SK-N-SH (cell line): ENCODE measurements at places on chromosomes 3 and 15. TPM values are rescaled to one million over a fixed set of nuclear protein-coding genes. Genes with fewer than 3 reads are reported as not detected.

GRCh38 chr15:58074452-58074851, 8.9 kb upstream of the ALDH1A2 start:
- no peak for DNase-seq
- H3K4me1 ChIP-seq = no peaks in the 10 kb centered on the region
- no peak overlapping the region for H3K4me3 ChIP-seq
- H3K36me3 ChIP-seq = no peaks in the 10 kb centered on the region

GOLGA8T gene
- 0.06 TPM in 1 of 2 replicates, not detected in the other for polyA plus RNA-seq

CLDN16 gene
- polyA plus RNA-seq = 0.02 TPM in 2 replicates

DNA sequence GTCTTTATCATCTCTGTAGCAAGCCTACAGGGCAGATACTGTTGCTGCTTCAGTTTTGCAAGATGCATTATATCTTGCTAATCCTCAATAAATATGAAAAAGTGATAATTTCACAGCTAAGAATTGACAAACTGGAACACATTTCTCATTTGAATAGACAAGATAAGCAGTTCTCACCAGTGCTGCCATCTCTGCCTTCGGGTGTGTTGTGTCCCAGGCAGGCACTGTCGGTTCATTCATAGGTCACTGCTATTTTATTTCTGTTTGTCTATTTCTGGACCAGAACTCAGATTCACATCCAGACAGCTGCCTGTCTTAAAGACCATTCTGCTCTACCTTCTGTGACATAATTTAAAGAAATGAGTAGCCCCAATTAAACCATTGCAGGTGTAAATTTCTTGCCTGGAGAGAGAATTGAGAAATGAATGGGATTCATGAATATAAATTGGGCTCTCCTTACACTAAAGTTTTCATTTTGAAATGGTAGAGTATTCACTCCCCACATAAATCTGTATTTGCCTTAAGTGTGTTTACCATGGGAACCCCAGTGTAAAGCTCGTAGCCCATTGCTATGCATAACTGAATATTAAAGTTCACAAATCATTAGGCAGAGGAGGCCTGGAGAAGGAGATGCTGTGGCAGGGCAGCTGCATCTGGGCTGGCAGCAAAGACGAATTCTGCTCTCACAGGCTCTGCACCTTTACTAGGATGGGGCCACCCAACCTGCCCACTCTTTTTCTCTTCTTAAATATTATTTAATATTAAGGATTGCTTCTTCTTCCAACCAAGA, 149.9 kb downstream of the ARPP21 start:
- H3K36me3 ChIP-seq = no peaks in the 10 kb centered on the region
- no peak overlapping the region for H3K4me3 ChIP-seq
- no peaks in the 10 kb centered on the region for H3K27me3 ChIP-seq
- peak overlapping the region; percentile 90 for H3K27ac ChIP-seq
- DNase-seq = peak; percentile 30

- H3K4me1 ChIP-seq = no peaks in the 10 kb centered on the region; the same call in 1 of the 2 replicates
- no peaks in the 10 kb centered on the region; the same call in 1 of the 2 replicates for H3K27me3 ChIP-seq
- no peak for DNase-seq
- peak overlapping the region; percentile 62 for H3K4me3 ChIP-seq
- H3K36me3 ChIP-seq = no peaks in the 10 kb centered on the region
Measured at GRCh38 chr15:60128000-60128376, 123.9 kb downstream of the FOXB1 start.

- no peak overlapping the region for H3K4me3 ChIP-seq
- H3K36me3 ChIP-seq = no peaks in the 10 kb centered on the region
- DNase-seq = no peak
- no peaks in the 10 kb centered on the region for H3K4me1 ChIP-seq
- H3K27me3 ChIP-seq = no peaks in the 10 kb centered on the region
- H3K27ac ChIP-seq = no peak overlapping the region
Measured at GRCh38 chr3:55584030-55584429, 96.9 kb upstream of the WNT5A start.

SLC6A20 gene
- not detected in 2 replicates for polyA plus RNA-seq

FEZF2 gene
- not detected in 2 replicates for polyA plus RNA-seq

- H3K27ac ChIP-seq = no peak overlapping the region
- DNase-seq = no peak
- no peaks in the 10 kb centered on the region for H3K36me3 ChIP-seq
- H3K4me1 ChIP-seq = no peaks in the 10 kb centered on the region
Measured at GRCh38 chr3:40677321-40677720, 152.6 kb downstream of the ZNF621 start.

DNA sequence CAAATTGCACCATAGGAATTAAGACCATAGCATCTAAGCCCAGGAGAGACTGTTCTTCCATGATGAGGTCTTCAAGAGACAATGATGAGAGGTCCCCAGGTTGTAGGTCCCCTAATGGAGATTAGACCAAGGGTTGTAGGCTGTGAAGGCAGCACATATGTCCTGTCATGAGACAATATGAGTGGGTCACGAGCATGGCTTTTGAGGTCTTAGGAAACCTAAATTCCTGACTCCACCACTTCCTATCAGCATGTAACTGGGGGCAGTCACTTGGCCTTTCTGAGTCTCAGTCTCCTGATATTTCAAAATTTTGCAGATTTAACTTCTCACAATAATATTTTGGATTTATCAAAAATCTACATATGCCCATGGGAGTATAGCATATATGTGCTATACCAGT, 31.3 kb downstream of the STAC start:
- no peaks in the 10 kb centered on the region for H3K4me1 ChIP-seq
- H3K27ac ChIP-seq = no peak overlapping the region
- no peak for DNase-seq
- no peak overlapping the region for H3K4me3 ChIP-seq
- peaks cover 31% of the 10 kb centered on the region for H3K36me3 ChIP-seq

ST3GAL6 gene
- polyA plus RNA-seq = 16.3 and 17.9 TPM in 2 replicates

GRCh38 chr3:152113413-152113812, 155.3 kb upstream of the MBNL1 start:
- no peak overlapping the region for H3K4me3 ChIP-seq
- no peaks in the 10 kb centered on the region for H3K4me1 ChIP-seq
- H3K36me3 ChIP-seq = no peaks in the 10 kb centered on the region
- H3K27me3 ChIP-seq = no peaks in the 10 kb centered on the region

GRCh38 chr3:170603770-170604510, 18.1 kb upstream of the SLC7A14 start:
- H3K36me3 ChIP-seq = no peaks in the 10 kb centered on the region
- no peak for DNase-seq
- H3K27ac ChIP-seq = no peak overlapping the region
- no peaks in the 10 kb centered on the region for H3K4me1 ChIP-seq
- no peaks in the 10 kb centered on the region for H3K27me3 ChIP-seq

DNA sequence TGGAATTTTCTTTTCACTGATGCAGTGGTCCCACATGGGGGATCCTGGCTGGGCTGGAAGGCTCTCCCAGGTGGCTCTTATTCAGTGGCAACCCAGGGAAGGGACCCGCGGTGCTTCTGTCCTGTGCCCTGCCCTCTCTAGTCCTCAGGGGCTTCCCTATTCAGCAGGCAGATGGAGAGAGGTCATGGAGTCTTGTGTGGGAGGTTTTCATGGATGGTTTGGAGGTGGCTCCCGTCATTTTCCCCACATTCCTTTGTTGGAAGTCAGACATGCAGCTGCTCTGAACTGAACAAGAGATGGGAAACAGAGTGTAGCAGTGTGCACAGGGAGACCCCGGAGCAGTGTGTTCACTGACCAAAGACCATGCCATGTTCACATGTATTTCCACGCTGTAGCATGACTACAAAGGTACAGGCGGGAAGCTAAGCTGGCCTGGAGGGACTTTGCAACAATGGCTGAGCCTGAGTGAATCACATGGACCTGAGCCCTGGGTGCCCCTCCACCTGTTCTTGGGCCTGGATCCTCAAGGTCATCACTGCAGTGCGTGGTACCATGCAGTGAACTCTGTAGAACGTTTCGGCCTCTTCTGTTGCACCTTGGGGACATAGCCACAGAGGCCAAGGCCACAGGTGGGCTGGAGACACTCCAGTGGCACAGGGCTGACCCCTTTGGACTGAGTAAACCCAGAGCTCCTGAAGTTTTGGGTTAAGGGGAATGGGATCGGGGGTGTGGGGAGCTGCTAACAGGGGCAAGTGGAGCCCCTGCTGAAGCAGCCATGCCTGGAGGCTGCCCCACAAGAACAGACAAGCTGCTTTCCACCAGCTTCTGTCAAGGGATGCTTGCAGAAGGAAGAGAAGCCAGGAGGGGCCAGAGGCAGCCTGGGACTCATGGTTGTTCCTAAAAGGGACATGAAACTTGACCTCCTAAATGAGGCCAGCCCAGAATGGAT, 123.0 kb downstream of the ASB7 start:
- no peaks in the 10 kb centered on the region for H3K36me3 ChIP-seq
- H3K4me3 ChIP-seq = no peak overlapping the region
- H3K27ac ChIP-seq = peak overlapping the region; percentile 34; the same call in 1 of the 2 replicates

- no peak overlapping the region for H3K27ac ChIP-seq
- no peaks in the 10 kb centered on the region for H3K27me3 ChIP-seq
Measured at GRCh38 chr3:29374226-29374625, 93.4 kb downstream of the RBMS3 start.

ESYT3 gene
- polyA plus RNA-seq = 0.24 and 0.33 TPM in 2 replicates

FAM107A gene
- polyA plus RNA-seq = 0.02 TPM in 1 of 2 replicates, not detected in the other

GRCh38 chr3:65939801-65940246, 98.9 kb downstream of the MAGI1 start:
- H3K27ac ChIP-seq = no peak overlapping the region
- no peak overlapping the region for H3K4me3 ChIP-seq
- DNase-seq = no peak
- no peaks in the 10 kb centered on the region for H3K4me1 ChIP-seq

DNA sequence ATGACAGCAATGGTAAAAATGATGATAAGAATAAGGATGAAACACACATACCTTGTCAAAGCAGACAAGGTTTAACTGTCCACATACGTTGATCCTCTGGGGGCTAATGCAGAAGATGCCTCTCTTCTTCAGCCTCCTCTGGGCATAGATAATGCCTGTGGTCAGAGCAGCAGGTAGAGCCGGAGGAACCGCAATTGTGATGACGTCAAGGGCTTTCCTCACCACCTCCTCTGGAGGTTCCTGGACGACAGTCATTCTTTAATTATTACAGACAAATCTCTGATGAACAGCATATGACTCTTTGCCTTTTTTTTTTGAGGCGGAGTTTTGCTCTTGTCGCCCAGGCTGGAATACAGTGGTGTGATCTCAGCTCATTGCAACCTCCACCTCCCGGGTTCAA, 86.3 kb upstream of the ATP13A5 start:
- H3K27me3 ChIP-seq = no peaks in the 10 kb centered on the region; the same call in none of the 2 replicates
- H3K27ac ChIP-seq = no peak overlapping the region
- no peak overlapping the region for H3K4me3 ChIP-seq
- DNase-seq = no peak
- H3K36me3 ChIP-seq = no peaks in the 10 kb centered on the region

DNA sequence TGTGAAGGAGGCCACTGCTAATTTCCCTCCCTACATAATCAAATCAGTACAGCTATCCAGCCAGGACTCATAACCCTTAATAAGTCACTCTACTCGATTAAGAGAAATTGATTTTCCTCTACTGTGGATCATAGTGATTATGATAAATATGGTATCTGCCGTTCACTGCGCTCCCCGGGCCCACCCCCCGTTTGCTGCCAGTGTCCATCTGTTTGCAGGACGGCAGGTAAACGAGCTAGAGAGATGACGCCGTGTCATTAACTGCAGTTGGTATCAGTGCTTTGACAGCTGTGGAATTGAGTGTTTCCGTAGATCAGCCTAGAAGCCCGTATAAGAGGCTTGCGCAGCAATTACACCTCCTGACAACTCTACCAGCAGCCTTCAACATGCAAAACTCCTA, 94.9 kb downstream of the ROBO2 start:
- no peak for DNase-seq
- no peaks in the 10 kb centered on the region for H3K36me3 ChIP-seq
- H3K27me3 ChIP-seq = no peaks in the 10 kb centered on the region
- H3K4me1 ChIP-seq = no peaks in the 10 kb centered on the region; the same call in none of the 2 replicates

DNA sequence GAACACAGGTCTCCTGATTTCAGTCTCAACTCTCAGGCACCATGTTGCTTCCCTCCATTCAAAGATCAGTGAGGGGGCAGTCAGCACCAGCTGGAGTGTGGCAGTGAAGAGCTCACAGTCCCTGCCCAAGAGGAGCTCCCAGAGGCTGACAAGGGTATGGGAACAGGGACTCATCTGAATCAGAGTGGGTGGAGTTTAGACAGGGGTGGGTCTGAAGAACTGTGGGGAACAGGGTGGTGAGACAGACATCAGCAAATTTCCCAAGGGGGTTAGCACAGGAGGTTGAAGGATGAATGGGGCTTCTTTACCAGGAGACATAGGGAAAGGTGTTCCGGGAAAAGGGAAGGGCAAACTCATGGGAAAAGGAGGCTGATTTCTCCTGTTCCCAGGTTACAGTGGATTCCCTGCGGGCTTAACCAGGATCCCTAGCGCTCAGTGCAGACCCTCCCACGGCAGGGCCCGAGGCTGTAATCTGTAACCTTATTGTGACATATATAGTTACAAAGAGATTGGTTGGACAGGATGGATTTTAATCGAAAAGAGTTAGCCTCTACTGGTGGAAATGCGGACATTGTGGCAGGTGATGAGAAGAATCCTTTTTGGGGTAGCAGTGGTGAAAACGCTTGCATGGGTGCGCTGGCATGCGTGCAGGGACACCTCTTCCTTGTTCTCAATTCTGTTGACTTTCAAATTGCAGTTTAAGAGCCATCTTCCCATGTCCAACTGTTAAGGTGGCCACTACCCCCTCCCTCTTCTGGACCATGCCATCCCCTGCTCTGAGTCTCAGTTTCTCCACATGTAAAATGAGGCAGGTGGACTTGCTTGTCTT, 160.3 kb downstream of the SMAD6 start:
- H3K36me3 ChIP-seq = no peaks in the 10 kb centered on the region
- no peak overlapping the region for H3K4me3 ChIP-seq
- peaks cover 13% of the 10 kb centered on the region for H3K4me1 ChIP-seq
- H3K27ac ChIP-seq = no peak overlapping the region
- no peaks in the 10 kb centered on the region for H3K27me3 ChIP-seq

GRCh38 chr3:186969607-186970006, 39.3 kb downstream of the ST6GAL1 start:
- no peaks in the 10 kb centered on the region for H3K36me3 ChIP-seq
- no peak overlapping the region for H3K4me3 ChIP-seq
- no peak overlapping the region for H3K27ac ChIP-seq
- H3K27me3 ChIP-seq = no peaks in the 10 kb centered on the region
- H3K4me1 ChIP-seq = no peaks in the 10 kb centered on the region

PRR23E gene
- not detected in 2 replicates for polyA plus RNA-seq

GRCh38 chr3:194801461-194802432, 116.1 kb downstream of the FAM43A start:
- H3K36me3 ChIP-seq = no peaks in the 10 kb centered on the region
- no peak overlapping the region for H3K27ac ChIP-seq
- DNase-seq = no peak
- H3K4me3 ChIP-seq = no peak overlapping the region
- no peaks in the 10 kb centered on the region for H3K4me1 ChIP-seq

- no peak overlapping the region for H3K4me3 ChIP-seq
- no peak for DNase-seq
- H3K27me3 ChIP-seq = no peaks in the 10 kb centered on the region
- no peak overlapping the region for H3K27ac ChIP-seq
Measured at GRCh38 chr3:138355071-138355470, 6.7 kb downstream of the MRAS start.

HAPLN3 gene
- 8.3 and 9.7 TPM in 2 replicates for polyA plus RNA-seq

GRCh38 chr15:28271697-28272260, 50.2 kb downstream of the HERC2 start:
- no peak for DNase-seq
- peaks cover 32% of the 10 kb centered on the region for H3K36me3 ChIP-seq
- H3K4me3 ChIP-seq = no peak overlapping the region
- H3K27me3 ChIP-seq = no peaks in the 10 kb centered on the region
